ENCODE measurements at places on chromosomes 3 and 15.

DNA sequence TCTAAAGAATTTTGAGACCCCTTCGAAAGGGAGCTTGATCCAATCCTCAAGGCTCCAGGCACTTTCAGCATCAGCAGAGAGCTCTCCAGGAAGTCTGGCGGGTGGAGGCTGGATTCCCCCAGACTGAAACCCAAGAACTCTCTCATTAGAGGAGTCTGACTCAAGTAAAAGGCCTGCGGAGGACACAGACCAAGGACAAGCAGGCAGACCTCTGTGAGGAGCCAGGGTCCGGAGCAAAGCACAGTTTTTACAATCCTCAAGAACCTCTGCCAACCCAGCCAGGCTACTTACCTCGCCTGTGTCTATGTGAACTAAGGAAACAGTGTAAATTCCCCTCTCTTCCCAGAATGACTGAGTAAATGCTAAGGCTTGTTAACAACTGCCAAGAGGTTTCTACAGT is 86.2 kb downstream of the FBN1 start:
- no peak for DNase-seq

GRCh38 chr15:94297558-94297957 is 66.2 kb downstream of the MCTP2 start:
- DNase-seq: no peak

GRCh38 chr3:178369006-178369405 is 167.2 kb upstream of the KCNMB2 start:
- no peak for DNase-seq

- no peak for DNase-seq
Measured at GRCh38 chr3:53763353-53763752, 82.9 kb downstream of the CHDH start.

DNA sequence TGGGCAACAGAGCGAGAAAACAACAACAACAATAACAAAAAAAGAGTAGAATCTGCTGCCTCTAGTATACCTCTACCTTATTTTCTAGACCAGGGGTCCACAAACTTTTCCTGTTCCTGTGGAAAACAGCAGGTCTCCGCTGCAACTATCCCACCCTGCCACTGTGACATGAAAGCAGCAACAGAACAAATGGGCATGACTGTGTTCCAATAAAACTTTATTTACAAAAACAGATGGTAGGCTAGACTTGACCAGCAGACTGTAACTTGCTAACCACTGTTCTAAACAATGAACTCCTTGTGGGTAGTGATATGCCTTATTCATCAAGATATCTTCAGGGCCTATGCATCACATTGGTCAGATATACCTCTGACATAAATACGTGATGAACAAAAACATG is 25.3 kb downstream of the POLQ start:
- DNase-seq: no peak

GRCh38 chr15:66291816-66292570 is 1.4 kb upstream of the DIS3L start:
- no peak for DNase-seq
